Effector memory CD8-positive, alpha-beta T cell (primary cell): ENCODE measurements at places on chromosomes 4 and X.

DNA sequence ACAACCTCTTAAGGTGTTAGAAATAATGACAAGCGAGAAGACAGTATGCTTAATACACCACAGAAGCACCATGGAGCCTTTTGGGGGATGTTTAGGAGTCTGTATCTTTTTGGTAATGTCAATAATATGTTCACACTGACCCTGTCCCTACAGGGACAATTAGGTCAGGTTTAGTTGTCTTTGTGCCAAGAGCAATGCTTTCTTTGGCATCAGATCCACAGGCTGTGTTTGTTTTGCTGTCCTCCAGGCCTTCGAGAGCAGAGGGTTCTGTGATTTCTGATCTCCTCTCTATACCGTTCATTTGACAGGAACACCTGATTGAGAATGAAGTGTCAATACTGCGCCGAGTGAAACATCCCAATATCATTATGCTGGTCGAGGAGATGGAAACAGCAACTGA, 153.8 kb downstream of the DCLK2 start:
- no peak for DNase-seq

GRCh38 chrX:115583496-115584004, 22.6 kb downstream of the PLS3 start:
- DNase-seq = no peak

GRCh38 chr4:155837203-155837796, 28.8 kb downstream of the ASIC5 start:
- no peak for DNase-seq

DNA sequence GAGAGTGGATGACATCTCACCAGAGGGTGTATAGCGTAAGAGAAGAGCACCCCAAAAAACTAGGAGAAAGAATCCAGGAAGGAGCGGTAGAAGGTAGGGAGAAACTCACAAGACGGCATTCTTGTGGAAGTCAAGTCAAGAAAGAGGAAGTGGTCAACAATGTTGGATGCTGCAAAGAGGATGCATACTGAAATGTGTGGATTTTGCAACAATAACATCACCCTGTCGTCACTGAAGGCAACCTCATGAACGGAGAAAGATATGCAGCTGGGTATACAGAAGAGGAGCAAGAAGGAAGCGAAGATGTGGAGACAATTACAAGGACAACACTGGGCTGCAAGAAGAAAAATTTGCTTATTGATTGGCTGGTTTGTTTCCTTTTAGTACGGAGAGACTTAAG, 11.4 kb upstream of the TAPT1 start:
- no peak for DNase-seq

DNA sequence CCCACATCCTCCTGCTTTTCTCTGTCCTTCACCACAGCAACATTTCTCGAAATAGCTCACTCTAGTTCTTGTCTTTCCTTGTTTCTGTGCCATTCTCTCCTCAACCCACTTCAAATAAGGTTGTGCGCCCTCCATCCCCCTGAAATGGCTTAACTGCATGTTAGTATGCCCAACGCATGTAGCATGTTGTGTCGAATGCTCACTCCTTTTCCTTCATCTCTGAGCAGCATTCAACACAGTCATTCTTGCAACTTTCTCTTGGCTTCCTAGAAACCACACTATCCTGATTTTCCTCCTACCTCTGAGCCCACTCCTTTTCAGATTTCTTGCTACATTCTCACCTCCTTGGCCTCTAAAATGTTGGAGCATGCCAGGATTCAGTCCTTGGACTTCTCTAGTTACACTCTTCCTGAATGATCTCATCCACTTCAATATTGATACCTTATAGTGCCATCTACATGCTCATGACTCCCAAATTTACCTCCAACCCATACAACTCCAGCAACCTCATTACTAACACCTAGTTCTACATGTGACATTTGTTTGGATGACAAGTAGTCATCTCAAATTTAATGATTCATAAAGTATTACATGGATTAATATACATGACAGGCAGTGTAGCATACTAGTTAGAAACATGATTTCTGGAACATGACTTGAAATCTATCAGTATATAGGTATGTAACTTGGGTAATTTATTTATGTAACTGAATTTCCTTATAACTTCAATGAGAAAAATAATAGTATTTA, 22.3 kb downstream of the RBMX start:
- no peak for DNase-seq

DNA sequence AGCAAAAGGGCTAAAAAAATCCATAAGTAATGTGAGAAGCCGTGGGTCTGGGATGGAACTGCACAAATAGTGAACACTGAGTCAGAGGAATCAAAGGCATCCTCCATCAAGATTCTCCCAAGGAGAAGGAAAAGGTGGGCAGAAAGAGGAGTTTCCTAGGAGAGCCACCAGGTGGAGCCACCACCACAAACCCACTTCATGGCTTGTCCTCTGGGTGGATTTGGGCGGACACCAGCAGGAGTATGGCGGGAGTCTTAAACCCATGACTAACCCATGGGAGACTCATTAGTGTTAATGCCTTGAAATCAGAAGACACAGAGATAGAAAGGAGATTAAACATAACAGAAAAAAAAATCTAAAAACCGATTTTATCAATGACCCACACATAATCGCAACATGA, 147.7 kb downstream of the SH3KBP1 start:
- peak; percentile 17 for DNase-seq
